ENCODE measurements at places on chromosomes 5 and 9.

DNA sequence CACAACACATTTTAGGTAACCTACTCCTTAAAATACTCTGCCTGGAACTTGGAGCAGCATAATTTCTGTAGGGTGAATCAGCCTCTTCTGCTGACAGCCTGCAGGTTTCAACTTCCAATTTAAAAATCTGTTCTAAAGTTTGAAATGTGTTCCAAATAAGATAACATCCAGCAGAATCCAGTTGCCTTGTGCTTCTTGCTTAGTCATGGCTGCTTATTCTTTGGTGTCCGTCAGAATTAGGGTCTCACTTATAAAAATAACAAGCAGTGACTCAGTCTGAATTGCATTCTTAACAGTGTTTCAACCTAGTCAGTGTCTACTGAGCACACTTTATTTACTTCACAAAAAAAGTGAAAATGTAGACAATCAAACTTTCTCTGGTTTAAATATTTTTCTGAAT is 3.7 kb downstream of the CDH6 start:
- no peak for DNase-seq

GRCh38 chr5:139763930-139764791 is 31.4 kb upstream of the PSD2 start:
- no peak for DNase-seq

DNA sequence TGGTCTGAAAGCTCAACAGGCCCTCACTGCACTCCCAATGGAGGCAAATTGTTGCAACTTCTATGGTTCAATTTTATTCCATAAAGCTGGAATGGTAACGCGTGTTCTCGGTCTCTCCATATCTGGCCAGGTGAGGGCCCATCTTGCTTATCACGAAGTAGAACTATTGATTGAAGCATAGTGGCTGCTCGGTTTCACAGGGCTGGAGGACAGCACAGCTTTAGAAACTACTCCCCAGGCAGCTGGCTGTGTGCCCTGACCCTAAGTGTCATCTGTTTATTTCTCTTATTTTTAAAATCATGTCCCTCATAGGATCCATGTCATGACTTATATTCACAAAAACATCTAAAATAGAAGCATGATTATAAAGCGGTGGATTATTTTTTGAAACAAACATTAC is 223.4 kb downstream of the NPR3 start:
- DNase-seq = no peak

GRCh38 chr9:135965124-135965756 is 4.1 kb upstream of the UBAC1 start:
- no peak for DNase-seq

DNA sequence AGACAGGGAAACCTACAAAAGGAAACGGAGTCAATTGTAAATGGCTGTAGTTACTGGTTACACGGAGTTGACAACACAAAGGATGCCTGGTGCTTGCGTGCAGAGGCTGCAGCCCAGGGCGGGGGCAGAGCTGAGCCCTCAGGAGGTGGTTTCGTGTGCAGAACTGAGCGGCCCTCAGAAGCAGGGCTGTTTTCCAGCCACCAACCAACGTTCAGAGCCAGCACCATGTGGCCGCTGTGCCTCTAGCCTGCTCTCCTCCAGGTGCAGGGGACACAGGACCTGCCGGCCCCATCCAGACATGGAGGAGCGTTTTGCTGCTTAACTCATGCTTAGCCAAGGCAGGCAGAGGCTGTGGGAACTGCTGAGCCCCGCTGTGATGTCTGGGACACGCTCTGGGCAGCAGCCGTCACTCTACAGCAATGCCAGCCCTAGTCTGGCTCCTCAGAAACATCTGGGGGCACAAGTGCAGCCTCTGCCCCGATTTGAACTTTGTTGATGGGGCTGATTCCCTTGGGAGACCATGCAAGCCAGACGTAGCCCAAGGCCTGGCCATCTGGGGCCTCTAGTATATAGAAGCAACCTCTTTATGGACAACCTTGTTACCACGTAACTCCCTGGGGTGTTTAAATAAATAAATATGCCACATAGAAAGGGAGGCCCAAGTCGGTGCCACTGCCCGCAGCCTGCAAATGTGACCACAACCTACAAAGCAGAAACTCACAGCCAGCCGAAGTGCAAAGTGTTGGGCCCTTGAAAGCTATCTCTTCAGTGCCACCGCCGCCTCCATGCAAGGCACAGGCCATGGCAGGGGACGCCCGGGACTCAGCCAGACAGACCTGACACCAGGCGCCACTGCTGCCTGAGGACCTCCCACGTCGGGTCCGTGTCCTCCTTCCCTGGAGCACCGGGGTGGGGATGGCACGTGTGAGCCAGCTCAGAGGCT is 42.1 kb downstream of the NKD2 start:
- no peak for DNase-seq

DNA sequence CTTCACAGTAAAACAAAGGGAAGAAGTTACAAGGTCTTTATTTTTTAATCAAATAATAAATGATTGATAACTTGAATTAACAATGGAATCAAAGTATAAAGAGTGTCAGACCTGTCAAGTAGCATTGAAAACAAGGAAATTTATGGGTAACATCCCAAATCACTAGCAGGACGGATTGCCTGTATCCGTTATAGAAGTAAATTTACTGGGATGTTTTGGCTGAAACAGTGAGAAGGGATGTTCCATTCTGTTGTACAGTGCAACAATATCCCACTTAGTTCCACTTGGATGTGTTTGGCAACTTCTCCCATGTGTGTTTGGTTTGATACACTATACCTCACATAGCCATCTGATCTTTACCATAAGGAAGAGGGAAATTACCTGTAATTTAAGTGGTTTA is 421.0 kb upstream of the CHD1 start:
- DNase-seq = no peak

- no peak for DNase-seq
Observed at GRCh38 chr9:130024597-130024994, 18.4 kb downstream of the FNBP1 start.

GRCh38 chr5:58060996-58061395 is 398.9 kb downstream of the PLK2 start:
- DNase-seq = no peak

DNA sequence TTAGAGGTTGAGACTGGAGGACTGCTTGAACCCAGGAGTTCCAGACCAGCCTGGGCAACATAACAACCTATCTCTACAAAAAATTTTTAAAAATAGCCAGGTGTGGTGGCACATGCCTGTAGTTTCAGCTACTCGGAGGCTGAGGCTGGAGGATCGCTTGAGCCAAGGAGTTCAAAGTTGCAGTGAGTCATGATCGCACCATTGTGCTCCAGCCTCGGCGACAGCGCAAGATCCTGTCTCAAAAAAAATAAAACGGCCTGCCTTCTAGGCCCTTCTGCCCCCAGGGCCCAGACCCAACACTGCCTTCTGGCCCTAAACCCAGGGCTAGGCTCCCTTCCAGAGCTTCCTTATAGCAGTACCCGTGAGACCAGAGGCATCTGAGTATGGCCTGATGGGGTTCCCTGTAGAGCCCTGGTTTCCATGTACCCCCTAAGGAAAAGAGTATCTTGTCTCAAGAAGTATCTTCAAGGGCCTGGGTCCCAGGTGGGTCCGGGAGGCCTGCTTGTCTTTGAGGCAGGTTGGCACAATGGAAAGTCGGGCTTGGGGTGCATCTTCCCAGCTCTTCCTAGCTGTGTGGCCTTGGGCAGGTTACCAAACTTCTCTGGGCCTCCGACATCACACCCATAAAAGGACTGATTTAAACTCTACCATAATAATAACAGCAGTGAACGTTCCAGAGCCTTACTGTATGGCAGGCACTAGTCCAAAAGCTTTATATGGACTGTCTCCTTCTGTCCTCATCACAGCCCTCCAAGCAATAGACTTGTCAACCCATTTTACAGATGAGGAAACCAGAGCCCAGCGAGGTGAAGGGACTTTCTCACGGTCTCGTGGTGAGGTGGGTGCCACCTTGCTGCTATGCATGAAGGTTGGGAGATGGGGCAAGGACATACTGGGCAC is 9.6 kb downstream of the LRRC8A start:
- no peak for DNase-seq

GRCh38 chr9:69155341-69156030 is 18.6 kb upstream of the TJP2 start:
- no peak for DNase-seq
